Dermis microvascular lymphatic vessel endothelial cell (primary cell): ENCODE measurements at places on chromosomes 12 and 14. TPM values are rescaled to one million over a fixed set of nuclear protein-coding genes. Genes with fewer than 3 reads are reported as not detected.
A peak's percentile ranks its signal among the peaks of the same experiment; 100 is the strongest.

- DNase-seq = no peak
These were observed 2.6 kb upstream of the DDX47 start for GRCh38 chr12:12810553-12811021.

- no peak for DNase-seq
These were observed 128.5 kb downstream of the PHETA1 start for GRCh38 chr12:111240374-111240773.

GRCh38 chr14:104514156-104514848 is 65.3 kb upstream of the C14orf180 start:
- no peak for DNase-seq

GRCh38 chr12:6363330-6364043 is 11.9 kb downstream of the SCNN1A start:
- DNase-seq = peak; percentile 76

DNA sequence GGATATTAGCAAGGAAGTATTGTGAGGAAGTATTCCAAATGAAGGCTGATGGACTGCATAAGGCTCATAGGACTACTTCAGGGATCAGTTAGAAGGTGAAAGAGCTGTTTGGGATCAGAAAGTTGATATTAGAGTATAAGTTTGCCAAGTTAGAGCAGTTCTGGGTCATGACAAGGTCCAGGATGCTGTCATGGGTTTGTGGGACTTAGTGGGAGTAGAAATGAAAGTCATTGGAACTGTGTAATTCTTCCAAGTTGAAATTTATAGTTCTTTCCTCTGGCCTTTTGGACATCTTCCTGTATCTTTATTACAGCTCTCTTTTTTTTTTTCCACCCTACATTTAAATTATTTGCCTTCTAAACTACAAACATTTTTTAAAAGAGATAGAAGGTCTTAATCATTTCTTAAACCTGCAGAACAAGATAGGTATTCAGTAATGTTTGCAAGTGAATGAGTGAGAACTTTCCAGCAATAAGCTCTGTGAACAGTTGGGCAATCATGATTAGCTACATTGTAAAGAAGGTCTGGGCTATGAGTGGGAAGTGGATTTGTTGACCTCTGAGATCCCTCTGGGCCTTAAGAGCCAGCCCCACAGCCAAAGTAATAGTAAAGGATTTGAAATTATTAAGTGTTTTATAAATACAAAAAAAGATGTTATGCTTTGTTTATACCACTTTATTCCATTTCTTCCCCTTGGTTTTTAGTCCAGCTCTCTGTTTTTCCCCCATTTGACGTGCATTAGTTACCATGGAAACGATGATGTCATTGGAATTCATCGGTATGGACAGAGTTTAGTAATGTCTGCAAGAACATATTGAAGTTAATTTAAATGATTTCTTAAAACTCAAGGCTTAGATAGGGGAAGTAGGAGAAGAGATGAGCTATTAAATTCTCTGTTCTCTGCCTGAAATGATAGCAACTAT is 247.9 kb upstream of the ARHGAP5 start:
- DNase-seq = no peak

Gene FAM181A
- total RNA-seq = not detected in 2 replicates

Gene PRPH
- not detected in 2 replicates for total RNA-seq
